ENCODE measurements at places on chromosomes 7 and 10.

DNA sequence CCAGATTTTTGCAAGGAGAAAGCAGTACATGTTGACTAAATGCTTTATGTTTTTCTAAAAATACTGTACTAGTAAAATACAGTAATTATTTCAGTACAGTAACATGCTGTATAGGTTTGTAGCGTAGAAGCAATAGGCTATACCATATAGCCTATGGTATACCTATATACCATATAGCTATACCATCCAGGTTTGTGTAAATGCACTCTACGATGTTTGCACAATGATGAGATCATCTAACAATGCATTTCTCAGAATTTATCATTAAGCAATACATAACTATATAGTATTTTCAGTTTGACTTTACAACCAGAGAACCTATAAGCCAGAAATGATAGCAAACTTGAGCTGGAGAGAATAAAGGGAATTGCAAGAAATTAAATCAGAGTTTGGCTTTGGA, 109.7 kb upstream of the DNAJB12 start:
- no peak for DNase-seq

DNA sequence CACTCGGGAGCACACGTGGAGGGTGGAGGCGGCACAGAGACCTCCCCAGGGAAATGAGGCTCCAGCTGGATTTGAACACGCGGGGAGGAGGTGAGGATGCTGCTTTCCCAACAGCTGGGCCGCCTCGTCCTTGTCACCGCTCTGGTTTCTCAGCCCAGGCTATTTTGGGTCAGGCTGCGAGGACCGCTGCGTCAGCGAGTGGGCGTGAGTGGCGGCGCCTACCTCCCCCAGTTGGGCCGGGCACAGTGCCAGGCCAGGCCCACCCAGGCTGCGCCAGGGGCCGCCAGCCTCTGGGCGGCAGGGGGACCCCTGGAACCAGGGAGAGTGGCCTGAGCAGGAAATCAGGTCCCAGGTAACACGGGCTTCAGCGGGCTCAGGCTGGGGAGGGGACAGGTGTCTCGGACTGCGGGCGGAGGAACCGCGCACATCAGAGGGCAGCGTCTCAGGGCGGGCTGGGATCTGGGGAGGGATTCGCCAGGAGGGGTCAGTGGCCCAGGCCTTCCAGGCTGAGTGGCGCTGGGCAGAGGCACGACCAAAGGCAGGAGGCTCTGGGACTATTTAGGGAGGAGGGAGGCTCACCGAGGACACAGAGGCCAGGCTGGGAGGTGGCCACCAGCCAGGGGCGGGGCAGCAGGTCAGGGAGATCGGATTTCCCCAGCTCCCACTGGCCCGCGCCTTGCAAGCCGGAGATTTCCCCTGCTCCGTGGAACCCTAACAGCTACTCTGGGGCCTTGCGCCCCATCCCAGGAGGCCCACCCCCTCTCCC, 125.2 kb upstream of the RET start:
- DNase-seq, result no peak

- DNase-seq, result no peak
Measured at GRCh38 chr10:88456730-88457129, 126.4 kb downstream of the RNLS start.

DNA sequence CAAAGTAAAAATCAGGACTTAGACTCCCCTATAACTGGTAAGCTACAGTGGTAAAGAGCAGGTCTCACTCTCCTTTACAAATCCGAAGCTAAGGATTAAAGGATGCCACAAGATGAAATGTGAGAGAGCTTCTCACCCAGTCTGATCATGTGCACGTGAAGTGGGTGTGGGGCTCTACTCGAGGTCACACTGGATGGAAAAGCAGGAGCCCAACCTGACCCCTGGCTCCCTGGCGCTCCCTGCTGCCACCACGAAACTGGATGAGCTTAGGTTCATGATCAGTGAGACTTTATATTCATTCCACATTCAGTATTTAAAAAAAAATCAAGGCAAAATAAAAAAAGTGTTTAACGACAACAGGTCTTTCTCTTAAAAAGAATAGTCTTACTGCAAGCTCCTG, 21.7 kb upstream of the FOXI2 start:
- peak; percentile 20 for DNase-seq

GRCh38 chr7:83514977-83515376, 134.0 kb downstream of the SEMA3E start:
- DNase-seq, result no peak

DNA sequence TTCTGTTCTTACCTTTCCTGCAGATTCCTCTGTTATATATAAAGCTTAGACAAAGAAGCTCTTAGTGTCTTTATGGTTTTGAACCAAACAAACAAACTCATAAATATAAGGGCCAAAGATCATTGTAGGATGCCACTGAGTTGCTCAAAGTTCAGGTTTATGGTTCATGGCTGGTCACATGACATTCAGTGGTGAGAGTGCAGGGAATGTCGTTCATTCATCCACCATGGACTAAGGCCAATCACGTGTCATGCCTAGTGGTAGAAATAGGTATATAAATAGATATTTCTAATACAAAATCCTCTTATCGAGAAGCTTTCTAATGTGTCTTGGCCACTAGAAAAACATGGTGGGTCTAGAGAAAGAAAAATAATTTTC, 119.4 kb downstream of the GATA3 start:
- no peak for DNase-seq

- no peak for DNase-seq
Measured at GRCh38 chr10:29323367-29323766, 34.5 kb downstream of the LYZL1 start.

- no peak for DNase-seq
Measured at GRCh38 chr7:26857506-26858240, 6.7 kb downstream of the SKAP2 start.
